ENCODE measurements at places on chromosomes 4 and X.

DNA sequence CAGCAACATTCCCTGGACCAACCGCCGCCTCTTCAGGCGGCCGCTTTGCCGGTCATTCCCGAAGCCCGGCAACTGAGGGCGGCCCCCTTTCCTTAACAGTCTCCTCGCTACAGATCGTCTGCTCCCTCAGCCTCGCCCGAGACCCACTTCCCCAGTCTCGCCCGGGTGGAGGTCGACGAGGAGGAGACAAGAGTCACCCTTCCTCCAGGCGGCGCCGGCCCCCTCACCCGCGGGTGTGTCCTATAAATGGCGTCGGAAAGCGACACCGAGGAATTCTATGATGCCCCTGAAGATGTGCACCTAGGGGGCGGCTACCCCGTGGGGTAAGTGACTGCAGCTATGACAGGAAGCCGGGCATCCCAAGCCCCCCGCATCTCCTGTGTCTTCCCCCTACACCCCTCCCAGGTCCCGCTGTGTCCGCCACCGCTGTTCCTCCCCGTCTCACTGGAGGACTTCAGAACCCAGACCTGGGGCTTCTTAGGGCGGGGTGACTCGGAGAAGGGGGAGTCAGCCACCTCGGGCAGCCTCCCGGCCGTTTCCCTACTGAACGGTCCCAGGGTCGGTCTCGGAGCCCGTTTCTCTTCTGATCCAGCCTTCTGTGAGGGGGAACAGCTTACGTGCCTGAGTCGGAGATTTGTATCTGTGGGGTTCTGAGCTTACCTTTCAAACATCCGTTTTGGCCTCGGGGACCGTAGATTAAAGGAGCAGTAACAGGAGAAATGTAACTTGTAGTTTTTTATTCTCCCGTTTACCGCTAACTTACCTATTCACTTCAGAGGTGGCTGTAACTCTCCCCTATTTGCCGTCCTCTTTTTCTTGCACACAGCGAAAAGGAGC, 570 bp downstream of the WDR44 start:
- DNase-seq = peak; percentile 25

DNA sequence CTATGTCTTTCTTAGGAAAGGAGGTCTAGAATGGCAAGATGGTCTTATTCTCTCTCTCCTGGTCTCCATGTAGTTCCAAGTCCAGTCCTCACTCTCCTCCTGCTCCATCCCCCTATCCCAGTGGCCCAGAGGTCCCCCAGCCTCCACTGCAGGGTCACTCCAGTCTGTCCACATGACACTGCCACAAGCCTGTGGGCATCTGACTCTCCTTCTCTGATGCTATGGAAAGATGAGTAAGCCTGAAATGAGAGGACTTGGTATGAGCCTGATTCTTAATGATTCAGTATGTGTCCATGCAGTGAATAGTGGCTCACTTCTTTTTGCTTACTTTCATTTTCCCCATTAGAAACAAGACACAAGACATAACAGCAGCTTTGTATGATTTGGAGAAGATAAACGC, 516.8 kb upstream of the ADGRL3 start:
- DNase-seq = no peak

DNA sequence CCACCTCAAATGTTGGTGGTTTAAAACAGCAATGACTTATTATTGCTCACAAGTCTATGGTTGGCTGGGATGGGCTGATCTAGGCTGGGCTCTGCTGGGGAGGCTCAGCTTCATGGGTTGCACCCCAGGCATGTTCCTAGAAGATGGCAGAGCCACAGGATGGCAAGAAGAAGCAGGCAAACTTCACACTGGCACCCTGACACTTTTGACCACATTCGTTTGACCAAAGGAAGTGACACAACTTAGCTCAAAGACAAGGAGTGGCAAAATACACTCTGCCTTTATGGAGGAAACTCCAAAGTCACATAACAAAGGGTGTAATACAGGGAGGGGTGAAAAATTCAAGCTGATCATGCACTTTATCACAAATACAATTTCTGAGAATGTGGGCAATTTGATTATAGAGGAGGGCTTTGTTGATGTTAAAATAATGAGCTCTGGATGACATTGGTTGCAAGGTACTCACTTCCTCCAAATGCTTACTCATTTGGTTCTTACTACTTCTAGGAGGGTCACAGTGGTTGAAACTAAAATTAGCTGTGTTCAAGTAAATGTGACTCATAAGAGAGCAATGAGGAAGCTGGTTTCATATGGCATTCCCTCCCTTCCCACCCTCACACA, 249.2 kb upstream of the RPS6KA3 start:
- peak; percentile 35 for DNase-seq

DNA sequence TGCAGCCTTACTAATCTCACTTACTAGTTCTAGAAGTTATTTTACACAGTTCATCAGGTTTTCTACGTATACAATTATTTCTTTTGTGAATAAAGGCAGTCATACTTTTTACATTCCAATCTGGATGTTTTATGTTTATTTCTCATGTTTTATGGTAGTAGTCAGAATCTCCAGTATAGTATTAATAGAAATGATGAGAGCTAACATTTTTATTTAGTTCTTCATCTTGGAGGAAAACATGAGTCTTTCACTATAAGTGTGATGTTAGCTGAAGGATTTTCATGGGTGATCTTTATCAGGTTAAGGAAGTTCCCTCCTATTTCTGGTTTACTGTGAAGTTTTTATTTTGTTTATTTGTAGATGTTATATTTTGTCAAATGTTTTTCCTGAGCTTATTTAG, 256.1 kb upstream of the GIMD1 start:
- DNase-seq = no peak

DNA sequence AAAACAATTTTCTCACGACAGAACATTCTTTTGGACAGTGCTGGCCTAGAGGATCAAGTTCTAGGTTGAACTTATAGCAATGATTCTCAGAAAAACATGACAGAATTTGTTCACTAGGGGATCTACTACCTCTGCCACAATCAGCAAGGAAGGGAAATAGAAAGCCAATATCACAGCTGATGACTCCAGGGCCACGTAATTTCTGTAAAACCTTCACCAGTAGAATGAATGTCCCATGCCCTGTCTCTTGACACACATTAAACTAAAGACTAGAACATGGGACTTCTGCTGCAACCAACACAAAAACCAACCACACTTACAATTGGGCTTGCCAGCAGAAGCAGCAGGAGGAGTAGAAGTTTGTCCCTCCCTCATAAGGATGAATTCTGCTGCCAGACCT, 86.0 kb upstream of the NPFFR2 start:
- DNase-seq = no peak

DNA sequence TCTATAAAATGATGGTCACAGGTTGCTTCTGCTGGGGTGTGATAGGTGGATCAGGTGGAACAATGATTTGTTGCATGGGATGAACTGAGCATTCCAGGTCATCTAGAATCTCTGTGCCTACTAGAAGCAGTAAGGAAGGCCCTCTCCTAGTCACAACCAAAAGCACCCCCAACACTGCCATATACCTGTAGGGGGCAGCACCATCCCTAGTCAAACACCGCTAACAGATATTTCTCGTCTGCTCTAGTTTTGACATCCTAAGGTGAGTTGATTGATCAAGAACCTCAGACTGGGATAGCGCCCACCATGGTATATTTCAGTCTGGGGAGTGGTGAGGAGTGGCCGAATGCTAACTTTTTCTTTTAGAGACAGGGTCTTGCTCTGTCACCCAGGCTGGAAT, 160.2 kb downstream of the NHS start:
- peak; percentile 10 for DNase-seq

- no peak for DNase-seq
These were observed 1.7 kb upstream of the GTPBP6 start for GRCh38 chrX:320126-320783.

- no peak for DNase-seq
These were observed 200.0 kb downstream of the PPP1R2C start for GRCh38 chrX:42577936-42578470.

DNA sequence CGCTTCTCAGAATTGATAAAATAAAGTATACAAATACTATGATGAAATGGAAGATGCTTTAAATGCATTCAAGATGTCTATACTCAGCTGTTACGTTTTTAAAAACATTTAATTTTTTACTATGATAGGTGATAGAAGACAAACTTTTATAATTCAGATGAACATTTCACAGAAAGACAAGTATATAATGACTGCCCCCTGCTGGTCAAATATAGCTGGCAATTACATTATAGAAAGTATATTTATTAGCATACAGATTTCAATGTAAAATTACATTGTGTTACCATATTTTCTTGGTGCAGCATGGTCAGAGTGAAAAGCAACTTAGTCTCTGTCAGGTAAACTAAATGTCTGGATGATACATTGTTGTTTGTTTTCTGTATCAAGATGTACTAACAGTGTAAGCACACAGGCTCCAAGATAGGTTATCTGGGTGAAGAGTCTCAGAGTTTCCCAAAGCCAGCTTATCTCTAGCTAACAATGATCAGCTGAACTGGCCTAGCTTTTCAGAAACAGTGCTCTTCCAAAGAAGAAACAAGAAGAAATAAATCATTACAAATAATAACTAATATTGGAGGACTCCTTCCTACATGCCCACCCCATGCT, 54.1 kb downstream of the SRPX start:
- no peak for DNase-seq

- DNase-seq = no peak
These were observed 849.7 kb upstream of the GRID2 start for GRCh38 chr4:91454111-91454510.

DNA sequence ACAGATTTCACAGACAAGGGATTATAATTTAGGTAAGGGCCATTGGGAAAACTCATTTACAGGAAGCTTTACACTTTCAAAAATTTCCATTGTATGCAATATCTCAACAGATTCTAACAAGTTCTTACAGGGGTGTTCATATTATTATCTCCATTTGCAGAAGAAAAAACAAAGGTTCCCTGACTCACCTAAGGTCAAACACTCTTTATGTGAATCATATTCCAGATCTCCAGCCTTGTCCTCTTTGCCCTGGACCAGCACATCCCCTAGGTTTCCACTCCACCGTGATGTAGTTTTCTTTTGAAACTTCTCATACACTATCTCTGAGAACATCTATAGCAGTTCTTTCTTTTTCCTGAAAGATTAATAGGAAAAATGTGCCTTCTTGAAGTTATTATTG, 96.4 kb upstream of the HS3ST1 start:
- no peak for DNase-seq

DNA sequence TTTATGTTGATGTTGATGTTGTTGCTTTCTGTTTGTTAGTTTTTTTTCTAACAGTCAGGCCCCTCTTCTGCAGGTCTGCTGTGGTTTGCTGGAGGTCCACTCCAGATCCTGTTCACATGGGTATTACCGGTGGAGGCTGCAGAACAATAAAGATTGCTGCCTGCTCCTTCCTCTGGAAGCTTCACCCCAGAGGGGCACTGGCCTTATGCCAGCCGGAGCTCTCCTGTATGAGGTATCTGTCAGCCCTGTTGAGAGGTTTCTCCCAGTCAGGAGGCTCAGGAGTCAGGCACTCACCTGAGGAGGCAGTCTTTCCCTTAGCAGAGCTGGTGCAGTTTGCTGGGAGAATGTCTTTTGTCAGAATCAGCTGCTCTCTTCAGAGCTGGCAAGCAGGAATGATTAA, 34.7 kb downstream of the CDX4 start:
- DNase-seq = no peak

DNA sequence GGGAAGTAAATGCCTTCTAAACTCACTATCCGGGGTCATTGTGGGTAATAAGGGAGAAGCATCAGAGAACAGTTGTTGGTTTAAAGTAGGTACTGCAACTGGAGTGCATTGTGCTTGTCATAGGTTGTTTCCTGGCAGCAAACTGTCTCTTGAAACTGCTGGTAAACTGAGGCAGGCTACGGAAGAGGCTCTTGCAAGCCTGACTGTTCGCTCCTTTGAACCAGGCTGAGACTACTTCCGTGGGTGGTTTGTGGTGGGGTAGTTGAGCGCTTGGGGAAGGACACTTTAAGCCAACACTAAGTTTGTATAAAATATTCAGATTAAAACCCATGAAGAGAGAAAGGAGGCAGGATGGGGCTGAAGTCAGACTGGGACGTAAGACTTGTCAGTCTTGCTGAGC, 45.2 kb upstream of the WDR1 start:
- DNase-seq = no peak

- no peak for DNase-seq
These were observed 145.7 kb downstream of the PALLD start for GRCh38 chr4:168642591-168642990.

Measured in stimulated activated CD8-positive, alpha-beta memory T cell treated with anti-CD3 and anti-CD28 coated beads, Interleukin-15, amount 100 ng/mL, for 48 hours (primary cell).